Posterior vena cava (tissue), 2 donors: ENCODE measurements at places on chromosomes 12 and 14. TPM values are rescaled to one million over a fixed set of nuclear protein-coding genes. Genes with fewer than 3 reads are reported as not detected.

Gene GPRC5D
- total RNA-seq, result not detected

- DNase-seq, result no peak
Observed at GRCh38 chr12:124704619-124705018, 137.2 kb upstream of the NCOR2 start.

DNA sequence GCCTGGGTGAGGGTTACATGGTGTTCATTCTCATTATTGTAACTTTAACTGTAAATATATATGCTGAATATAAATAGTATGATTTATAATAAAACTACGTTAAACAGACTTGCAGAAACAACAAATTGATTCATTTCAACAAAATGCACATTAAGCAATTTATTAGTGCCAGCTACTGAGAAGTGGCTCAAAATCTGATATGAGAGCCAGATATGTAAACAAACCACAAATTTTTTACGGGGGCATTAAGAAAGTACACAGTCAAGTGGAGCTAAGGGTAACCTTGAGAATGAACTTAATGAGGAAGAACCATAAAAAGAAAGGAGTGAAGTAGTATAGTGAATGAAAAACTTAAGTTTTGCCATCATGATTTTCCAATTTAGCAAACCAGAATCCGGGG lies 40.3 kb downstream of the CEP128 start:
- DNase-seq, result no peak

Gene ARPC3
- 176 TPM for total RNA-seq

GRCh38 chr14:102584871-102585869 lies 7.3 kb upstream of the RCOR1 start:
- DNase-seq, result no peak

DNA sequence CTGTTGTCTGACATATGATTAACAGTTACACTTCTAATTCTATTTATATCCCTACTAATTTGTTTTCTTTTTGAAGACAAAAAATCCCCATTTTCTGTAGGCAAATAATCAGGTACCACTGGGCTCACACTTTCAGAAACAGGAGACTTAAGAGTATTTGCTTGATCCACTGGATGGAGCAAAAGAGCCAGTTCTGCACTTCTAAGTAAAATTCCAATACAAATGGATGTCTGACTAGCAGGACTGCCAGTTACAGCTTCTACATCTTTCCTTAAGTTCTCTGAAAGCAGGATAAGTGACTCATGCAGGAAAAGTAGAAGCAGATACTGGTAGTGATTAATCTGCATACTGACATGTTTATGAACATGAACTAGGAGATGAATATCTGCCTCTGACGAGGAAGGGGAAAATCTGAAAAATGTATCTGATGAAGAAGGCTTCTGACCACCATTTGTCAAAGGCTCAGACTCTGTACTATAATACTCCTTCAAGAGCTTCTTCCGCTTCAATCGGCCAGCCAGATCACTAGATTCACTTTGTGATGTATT lies 73.8 kb upstream of the ANKS1B start:
- no peak for DNase-seq

DNA sequence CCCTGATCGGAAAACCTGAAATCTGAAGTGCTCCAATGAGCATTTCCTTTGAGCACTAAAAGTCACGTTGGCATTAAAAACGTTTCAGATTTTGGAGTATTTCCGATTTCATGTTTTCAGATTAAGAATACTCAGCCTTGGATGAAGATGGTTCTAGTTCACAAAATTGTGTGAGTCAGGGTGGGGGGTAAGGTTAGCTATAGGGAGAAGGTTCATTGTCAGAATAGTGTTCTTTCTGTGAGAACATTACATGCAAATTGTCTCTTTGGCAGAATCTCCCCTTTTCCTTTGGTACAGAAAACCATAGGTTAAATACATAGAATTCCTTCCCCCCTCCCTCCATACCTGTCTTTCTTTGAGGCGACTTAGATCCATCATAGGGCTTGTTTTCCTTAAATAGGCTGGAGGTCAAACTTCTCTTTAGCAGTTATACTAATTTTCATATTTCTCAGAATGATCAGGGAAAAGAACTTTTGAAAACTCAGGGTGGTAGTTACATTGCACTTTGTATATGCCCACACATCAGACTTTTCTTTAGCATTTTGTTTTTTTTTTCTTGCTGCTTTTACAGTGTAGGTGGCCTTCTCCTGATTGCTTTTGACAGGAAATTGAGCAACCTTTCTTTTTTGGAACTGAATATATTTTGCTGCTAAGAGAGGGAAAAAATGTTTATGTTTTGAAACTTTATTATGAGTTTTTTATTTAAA lies 503.5 kb downstream of the PCNX1 start:
- DNase-seq, result no peak

DNA sequence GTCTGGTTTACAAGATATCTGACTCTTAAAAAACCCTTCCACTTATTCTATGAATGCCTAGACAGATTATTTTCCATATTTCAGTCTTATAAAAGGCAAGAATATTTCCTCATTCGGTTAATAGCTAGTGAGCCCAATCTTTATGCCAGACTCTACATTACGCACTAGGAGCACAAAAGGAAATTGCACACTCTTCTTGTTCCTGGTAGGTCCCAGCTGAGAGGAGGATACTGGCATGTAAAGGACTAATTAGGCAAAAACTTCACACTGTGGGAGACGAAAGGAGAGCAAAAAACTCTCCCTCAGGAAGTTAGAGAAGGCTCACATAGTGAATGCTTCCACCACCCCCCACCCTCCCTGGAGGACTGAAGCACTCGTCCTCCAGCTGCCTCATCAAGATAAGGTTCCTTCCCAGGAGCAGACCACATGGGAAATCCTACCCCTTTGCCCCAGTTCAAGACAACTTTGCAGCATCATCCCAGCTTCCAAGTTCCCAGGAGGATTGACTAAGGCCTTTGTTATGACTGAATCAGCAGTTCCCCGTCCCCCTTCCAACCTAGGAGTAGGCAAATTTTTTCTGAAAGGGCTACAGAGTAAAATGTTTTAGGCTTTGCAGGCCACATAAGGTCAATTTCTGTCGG lies 14.5 kb downstream of the CAPZA3 start:
- peak; percentile 75 for DNase-seq

Gene PTGER2
- 7.4 TPM for total RNA-seq

DNA sequence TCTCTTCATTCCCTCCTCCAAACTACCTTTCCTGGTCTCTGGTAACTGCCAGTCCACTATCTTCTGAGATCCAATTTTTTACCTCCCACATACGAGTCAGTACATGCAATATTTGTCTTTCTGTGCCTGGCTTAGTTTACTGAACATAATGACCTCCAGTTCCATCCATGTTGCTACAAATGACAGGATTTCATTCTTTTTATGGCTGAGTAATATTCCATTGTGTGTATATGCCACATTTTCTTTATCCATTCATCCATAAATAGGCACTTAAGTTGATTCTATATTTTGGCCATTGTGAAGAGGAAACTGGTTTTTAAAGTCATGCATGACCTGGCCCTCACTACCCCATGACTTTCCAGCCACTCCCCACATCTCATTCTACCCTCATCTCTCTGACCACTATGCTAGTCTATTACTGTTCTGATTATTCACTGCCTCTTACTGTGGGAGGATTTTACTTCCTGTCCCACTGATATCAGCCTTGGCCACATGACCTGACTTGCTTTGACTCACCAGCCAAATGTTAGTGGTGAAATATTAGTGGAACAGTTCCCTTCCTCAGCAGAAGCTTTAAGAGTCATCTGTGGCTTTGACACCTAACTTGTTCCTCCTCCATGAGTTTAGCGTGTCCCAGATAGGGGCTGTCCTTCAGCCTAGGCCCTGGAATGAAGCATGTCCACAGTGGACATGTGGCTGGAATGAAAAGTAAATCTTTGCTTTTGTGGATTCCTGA lies 52.2 kb downstream of the GOLGA5 start:
- DNase-seq, result no peak

Gene AMDHD1
- 0.46 TPM for total RNA-seq

GRCh38 chr14:68977180-68977717 lies 1.9 kb downstream of the ACTN1 start:
- no peak for DNase-seq

GRCh38 chr12:1357171-1357570 lies 237.2 kb downstream of the FBXL14 start:
- no peak for DNase-seq

Gene PRIMA1
- 9.6 TPM for total RNA-seq
